NCI-H1436 (cell line): ENCODE measurements at places on chromosomes 5 and 9.

GRCh38 chr9:18673179-18673578 is 199.2 kb downstream of the ADAMTSL1 start:
- no peak for DNase-seq

GRCh38 chr5:53319315-53319714 is 161.1 kb upstream of the FST start:
- DNase-seq, result no peak

GRCh38 chr5:136527311-136527710 is 162.0 kb upstream of the TRPC7 start:
- DNase-seq, result no peak

DNA sequence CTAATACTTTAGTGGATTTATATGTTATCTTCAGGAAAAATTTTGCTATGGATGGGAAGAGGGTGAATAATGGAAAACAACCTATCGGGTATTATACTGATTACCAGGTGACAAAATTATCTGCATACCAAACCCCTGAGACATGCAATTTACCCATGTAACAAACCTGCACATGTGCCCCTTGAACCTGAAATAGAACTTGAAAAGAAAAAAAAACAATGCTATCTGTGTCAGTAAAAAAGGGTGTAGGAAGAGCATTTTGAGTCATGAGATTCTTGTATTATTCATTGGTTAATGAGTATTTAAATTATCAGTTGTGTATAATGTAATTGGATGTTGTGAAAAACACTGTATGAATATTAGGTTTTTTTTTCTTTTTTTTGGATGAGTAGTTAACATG is 75.4 kb downstream of the PRR16 start:
- DNase-seq, result no peak

GRCh38 chr9:114392749-114393112 is 4.9 kb upstream of the AKNA start:
- no peak for DNase-seq

GRCh38 chr5:110256298-110256697 is 470.2 kb downstream of the TMEM232 start:
- no peak for DNase-seq

DNA sequence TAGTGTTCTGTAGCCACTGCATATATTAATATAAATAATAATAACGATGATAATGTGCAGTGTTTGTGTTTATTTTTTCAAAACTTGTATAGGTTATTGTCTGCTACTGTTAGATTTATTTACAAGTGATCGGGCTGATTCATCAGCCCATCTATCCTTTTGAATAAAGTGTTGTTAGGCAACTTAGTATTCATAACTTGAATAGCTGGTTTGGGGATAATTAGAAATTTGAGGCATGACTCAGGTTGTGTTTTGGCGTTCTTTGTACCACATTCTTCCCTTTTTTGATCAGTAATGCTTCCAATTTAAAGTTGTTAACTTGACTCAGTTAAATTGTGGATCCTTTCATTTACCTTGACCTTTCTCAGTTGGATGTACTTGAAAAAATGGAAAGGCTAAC is 69.7 kb downstream of the FOCAD start:
- DNase-seq, result no peak

- no peak for DNase-seq
These were observed 10.5 kb downstream of the SLC38A9 start for GRCh38 chr5:55701462-55702103.

DNA sequence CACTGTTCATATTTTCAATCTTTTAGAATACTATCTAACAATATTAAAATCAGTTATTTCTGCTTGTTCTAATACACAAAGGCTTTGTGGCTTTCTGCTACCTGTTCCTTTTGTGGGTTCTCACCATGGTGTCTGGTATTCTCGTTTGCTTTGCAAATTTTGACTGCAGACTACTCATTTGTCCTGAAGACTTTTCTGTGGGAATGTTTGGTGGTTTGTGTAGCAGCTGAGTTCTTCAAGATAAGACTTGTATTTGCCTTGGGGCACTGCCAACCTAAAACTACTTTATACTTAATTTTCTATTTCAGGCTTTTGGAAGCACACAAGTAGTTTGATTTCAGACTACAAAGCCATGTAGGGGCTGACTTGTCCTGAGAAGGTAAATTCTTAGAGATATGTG is 11.1 kb downstream of the IL33 start:
- DNase-seq, result no peak

GRCh38 chr9:109912726-109913460 is 132.9 kb downstream of the PALM2AKAP2 start:
- DNase-seq, result no peak

DNA sequence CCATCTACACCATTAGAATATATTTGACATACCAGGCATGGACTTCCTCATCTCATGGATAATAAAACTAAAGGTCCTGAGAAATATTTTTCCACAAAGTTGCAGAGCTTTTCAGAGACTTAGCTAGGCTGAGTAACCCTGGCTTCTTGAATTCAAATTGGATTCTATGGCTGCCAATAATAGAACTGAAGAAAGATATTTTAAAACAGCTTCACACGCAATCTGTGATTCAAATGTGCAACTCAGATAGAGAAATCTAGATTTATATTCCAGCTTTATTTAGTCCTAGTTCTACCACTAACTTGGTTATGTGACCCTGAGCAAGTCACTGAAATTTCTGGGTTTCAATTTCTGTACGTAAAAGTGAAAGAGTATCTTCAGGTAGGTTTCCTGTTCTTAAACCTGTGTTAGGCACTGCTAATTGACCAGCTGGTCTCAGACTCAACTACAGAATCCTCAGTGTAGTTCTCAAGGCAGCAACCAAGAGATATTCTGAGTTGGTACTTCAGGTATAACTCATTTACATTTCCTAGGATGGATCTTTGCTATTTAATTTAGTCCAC is 235.3 kb downstream of the GABRB2 start:
- no peak for DNase-seq

- DNase-seq, result no peak
These were observed 53.5 kb downstream of the AUH start for GRCh38 chr9:91308191-91308590.

GRCh38 chr9:1839909-1840308 is 175.2 kb upstream of the SMARCA2 start:
- no peak for DNase-seq

GRCh38 chr5:127647361-127647958 is 1.4 kb upstream of the CTXN3 start:
- no peak for DNase-seq

DNA sequence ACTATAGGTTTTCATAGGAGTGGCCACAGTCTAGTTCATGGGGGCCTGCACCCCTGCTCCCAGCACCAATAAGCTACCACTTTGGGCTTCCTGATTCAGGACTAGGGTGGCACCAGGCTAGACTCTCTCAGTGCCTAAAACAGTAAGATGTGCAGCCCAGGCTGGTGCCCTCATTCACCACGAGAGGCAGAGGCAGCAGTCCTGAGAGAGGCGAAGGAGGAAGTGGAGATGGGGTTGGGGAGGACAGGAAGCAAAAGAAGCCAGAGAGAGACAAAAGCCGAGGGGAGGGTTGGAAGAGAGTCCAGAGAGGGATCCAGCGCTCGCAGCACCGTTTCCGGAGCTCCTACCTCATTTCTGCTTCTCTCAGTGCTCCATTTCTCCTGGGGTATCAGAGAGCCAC is 180.9 kb downstream of the MED10 start:
- no peak for DNase-seq

DNA sequence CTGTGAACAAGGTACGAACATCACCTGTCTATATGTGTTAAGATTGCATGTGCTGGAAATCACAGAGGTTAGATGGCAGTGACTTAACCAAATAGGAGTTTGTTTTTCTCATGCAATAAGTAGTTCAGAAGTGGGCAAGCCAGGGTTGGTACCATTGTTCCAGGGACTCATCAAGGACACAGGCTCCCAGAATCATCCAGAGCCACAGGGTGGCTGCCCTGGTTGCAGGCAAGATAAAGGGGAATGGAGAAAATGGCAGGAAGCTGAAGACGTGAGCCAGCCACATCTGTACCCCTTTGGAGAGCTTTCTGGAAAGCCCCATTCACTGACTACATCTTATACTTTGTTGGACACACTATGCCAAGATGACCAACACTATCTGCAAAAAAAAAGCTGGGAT is 126.0 kb upstream of the IL12B start:
- no peak for DNase-seq

DNA sequence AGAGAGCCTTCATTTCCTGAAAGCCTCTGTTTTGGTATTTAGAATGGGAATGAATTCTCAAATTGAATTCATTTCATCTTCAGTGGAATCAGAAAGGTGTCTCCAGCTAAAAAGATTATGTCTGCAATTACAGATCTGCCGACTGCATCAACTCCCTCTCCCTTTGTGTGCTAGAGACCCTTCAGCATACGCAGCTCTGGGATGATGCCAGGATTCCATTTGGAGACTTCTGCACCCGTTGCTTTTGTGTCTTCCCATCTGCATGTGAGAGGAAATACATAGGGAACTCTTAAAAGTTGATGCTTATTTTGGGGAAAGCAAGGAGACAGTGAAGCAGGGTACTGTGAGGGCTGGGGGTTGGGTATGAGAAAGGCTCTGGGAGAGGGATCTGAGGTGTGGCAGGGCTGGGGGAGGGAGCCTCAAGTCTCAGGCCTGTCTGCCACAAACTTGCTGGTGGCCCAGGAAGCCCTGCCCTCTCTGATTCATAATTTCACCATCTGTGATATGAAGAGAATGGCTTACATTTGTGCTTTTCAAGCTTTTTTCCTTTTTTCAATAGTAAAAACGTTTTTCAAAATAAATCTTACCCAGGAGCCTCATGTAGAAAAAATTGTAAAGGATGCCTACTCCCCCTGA is 89.7 kb upstream of the SAP30L start:
- no peak for DNase-seq

- no peak for DNase-seq
These were observed 142.9 kb downstream of the DOCK8 start for GRCh38 chr9:357560-357959.

- no peak for DNase-seq
These were observed 55.2 kb downstream of the MCTP1 start for GRCh38 chr5:95229646-95230045.

DNA sequence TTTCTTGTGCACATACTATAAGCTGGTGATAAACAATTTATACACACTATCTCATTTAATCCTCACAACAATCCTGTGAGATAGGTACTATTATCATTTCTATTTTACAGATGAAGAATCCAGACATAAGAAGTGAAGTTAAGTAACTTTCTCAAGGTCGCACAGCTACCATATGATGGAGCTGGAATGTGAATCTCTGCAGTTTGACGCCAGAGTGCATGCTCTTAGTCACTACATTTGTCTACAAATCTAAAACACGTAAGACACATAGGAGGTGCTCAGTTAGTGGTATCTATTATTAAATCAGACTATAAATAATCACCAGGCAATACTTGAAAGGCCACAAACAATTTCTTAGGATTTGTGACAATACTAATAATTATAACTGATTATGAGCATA is 45.0 kb upstream of the CDKN2B start:
- no peak for DNase-seq

DNA sequence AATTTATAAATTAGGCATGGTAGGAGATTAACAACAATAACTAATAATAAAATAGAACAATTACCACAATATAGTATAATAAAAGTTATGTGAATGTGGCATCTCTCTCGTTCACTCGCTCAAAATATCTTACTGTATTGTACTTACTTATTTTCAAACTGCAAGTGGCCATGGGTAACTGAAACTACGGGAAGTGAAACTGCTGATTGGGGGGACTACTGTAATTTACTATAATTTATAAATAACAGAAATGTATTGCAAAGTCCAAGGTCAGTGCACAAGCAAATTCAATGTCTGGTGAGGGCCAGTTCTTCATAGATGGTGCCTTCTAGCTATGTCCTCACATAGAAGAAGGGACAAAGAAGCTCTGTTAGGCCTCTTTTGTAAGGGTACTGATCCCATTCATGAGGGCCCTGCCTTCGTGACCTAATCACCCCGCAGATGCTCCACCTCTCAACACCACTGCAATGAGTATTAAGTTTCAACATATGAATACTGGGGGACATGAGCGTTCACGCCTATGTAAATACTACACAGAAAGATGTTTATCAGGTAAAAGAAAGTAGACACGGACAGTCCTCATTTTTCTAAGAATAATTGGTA is 39.0 kb downstream of the KCNIP1 start:
- DNase-seq, result no peak

- no peak for DNase-seq
These were observed 15.4 kb upstream of the SMIM15 start for GRCh38 chr5:61177716-61178115.

GRCh38 chr9:124688238-124688904 is 82.7 kb downstream of the NR6A1 start:
- DNase-seq, result no peak

DNA sequence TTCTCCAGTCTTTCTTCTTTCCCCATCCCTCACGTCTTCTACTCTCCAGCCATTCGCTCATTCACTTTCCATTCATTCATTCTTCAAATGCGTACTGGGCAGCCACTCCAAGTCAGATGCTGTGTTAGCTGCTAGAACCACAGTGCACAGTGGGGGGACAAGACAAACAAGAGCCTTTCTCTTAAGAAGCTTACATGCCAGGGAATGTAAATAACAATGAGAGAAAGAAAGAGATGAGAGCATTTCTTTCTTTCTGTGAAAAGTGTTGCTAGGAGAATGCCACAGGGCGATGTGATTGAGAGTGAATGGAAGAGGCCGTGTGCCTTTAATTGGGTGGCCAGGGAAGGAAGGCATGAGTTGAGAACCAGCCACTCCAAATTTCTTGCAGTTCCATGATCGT is 46.3 kb upstream of the SMIM23 start:
- DNase-seq, result no peak

GRCh38 chr9:7546261-7546660 is 253.3 kb downstream of the DMAC1 start:
- no peak for DNase-seq

- DNase-seq, result no peak
These were observed 1.2 kb downstream of the RNF14 start for GRCh38 chr5:141969783-141970771.

- DNase-seq, result no peak
These were observed 379.2 kb upstream of the CDH18 start for GRCh38 chr5:20367178-20367577.

DNA sequence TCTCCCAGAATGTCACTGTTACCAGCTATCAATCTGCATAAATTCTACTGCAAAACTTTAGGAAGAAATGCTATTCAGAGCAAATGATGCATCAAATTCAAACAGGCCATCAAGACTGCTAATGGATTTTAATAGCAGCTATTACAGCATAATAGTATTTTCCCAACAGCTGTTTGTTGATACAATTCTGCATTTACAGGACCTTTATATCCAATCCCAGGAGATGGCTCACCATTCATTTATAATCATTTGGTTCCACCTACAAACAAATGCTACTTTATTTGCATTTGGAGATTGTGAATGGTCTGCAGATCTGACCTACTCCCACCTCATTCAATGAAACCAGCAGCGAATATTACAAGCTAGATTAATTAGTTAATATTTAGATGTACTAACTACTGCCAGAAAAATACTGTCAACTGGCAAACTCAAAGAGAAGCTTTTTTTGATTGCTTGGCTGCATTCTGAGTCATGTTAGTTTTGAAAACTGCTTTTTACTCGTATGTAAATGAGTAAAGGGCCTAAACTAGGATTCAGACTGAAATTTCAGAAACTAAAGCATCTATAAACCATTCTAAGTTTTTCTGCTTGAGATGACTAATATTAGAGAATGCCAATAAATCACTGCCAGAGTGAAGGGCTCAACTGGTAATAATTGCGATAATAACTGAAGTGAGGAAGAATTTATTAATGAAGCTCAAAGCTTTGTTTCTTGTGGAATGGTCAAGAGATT is 7.1 kb upstream of the PCA3 start:
- peak; percentile 84 for DNase-seq
